Fibroblast of skin of back (primary cell): ENCODE measurements at places on chromosomes 6 and 20.

DNA sequence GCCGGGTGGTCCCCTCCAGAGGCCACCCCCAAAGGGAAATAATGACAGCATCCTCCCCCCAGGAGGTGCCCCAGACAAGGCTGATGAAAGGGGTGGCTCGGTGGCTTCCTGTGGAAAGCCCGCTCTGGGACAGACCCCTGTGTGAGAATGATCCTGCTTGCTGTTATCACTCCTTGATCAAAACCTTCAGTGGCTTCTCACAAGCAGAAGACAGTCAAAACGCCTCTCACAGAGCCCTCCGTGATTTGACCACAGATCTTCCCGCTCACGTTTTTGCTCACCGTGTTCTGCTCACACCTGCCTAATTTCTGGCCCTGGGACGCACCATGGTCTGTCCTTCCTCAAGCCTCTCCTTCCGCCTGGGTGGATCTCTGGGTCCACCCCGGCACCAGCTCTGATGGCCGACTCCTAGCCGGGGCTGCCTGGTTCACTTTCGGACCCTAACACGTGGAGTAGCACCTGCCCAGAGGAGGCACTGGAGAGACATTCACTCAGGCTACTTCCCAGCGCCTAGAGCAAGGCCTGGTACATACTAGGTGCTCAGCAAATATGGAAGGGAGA is 210.4 kb downstream of the ANKRD60 start:
- no peak for DNase-seq

DNA sequence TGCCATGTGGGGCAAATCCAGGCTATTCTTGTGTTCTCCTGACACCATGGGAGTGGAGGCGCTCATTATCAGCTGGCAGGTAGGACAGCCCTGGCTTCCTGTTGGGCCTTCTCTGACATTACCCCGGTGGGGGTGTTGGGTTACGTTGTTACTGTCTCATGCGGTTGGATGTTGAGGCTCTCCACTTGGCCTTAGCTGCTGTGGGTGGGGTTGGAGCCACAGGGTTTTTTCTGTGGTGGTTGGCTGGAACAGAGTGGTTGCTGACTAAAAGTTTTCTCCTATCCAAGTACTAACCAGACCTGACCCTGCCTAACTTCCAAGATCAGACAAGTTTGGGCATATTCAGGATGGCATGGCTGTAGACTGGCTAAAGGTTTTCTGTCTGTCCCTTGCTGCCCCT is 20.2 kb downstream of the RIPK1 start:
- DNase-seq, result peak; percentile 31

DNA sequence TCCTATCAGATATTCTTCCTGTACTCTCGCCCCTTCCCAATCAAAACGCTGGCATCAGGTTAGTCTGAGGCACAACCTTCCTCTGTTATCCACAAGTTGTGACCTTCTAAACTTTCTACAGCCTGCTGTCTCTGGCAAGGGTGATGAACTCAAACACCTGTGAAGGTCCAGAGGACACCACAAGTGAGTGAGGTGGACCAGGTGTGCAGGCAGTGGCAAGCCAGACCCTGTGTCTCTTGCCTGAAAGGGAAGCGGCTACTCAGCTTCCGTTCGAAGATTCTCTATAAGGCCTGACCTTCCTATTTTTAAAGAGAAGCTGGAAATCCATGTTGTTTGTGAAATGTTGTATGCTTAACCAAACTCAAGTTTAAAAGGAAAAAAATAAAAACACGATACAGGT is 36.8 kb downstream of the GCM1 start:
- no peak for DNase-seq

GRCh38 chr6:94323853-94324252 is 904.5 kb upstream of the EPHA7 start:
- no peak for DNase-seq

DNA sequence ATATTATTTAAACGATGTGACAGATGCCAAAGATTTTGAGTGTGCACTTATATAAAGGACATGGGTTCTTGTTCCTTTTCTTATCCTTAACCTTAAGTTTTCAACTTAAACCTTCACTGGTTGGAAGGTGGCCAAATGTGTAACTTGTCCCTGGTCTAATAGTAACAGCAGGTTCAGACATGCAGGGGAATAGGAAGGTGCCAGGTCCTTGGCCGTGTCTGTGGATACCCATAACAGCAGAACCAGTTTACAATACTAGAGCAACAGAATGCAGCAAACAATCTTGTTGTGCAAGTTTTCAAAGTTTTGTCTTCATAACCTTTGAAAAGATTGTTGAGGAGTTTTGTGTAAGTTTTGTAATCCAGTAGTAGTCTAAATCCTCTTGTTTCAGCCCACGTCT is 4.4 kb downstream of the MYB start:
- no peak for DNase-seq

GRCh38 chr20:34996243-34997028 is 40.8 kb downstream of the MYH7B start:
- DNase-seq, result no peak

DNA sequence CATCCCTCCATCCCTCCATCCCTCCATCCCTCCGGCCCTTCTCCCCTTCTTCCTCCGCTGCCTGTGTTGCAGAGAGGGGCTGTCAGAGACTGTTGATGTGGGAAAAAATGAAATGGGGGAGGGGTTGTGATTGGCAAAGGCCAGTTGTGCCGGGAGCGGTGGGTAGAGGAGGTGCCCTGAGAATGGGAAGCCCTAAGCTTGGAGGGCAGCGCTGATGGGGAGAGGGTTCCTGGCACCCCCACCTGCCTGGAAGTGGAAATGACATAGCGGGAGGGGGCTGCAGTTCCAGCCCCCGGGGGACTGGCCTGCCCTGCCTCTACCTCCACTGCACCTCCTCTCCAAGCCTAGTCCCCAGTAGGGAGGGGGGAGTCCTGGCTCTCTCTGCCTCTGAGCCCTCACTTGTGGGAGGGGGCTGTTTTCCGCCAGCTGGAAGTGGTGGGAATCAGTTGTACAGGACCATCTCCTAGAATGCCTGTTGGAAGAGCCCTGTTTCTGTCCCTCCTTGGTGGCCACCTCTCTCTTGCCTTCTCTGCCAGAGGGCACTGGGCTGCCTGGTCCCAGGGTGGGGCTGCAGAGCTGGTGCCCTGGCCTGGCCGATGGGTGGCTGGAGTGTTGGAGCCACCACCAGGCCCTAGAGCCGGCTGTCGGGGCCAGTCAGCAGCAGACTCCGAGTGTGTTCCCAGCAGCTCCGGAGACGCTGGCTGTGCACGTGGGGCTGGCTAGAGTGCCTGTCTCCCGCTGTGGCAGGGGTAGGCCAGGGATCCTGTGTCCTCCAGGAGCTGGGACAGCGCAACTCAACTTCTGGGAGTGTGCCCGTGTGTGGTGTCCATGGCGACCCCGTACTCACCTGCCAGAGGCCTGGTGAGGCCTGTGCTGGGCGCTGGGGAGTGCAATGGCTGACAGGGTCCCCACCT is 1.5 kb downstream of the DLGAP4 start:
- no peak for DNase-seq

DNA sequence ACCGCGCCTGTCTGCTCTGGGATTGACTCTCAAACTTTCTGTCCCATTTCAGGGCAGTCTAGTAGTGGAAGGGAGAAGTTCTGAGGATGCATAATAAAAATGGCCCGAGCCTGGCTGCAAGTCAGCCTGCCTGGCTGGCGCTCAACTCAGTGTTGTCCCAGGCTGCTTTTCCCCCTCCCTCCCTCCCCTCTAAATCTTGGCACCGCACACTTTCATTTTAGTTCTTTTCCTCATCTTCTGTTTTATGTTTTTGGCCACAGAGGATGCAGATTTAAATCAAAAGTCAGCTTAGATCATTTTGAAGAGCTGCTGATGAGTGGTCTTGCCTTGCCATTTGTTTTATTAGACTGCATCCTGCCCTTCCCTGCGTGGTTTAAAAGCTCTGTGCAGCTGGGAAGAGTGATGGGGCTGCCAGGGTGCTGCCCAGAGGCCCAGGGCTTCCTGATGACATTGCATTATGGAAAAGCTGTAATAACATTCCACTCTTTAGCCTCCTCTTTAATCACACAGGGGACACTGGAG is 6.5 kb upstream of the UQCC2 start:
- no peak for DNase-seq

DNA sequence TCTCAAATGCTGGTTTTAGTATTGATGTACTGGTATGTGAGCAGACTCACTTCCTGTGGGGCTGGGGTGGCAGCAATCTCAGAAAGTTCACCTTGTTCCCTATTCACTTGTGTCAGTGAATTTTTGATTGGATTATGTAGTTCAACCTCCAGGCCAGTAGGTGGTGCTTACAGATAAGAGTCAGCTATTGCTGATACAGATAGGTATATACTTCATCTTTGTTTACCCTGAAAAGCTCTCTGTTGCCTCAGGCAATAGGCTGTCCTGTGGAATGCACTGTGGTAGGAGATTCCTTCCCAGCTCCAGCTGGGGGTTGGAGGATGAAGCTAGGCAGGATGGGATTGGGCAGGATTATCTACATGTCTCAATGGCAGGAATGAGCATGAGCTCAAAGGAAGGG is 851.2 kb upstream of the EYS start:
- no peak for DNase-seq

DNA sequence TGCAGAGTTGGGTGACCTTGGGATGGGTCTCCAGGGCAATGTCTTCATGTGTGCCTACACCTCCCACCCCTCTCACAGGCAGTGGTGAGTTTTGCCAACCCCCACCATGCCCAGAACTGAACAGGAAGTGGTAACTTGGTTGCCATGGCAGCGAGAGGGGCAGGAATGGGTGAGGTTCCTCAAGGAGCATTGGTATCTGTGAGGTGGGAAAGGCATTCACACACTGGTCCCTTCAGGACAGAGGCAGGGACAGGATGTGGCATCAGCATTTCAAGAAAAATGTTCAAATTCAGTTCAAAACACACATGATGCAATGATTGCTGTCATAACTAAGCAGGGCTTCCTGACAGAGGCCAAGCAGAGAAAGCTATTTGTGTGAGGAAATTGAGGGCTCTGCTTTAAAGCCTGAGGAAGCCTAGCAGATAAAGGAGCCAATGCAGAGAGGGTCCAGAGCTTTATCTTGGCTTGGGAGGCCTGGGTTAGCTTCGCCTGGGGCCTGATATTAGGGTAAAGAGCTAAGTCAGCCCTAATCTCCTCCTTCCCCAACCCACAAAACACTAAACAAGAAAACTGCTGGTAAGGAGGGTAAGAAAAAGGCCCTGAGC is 551 bp downstream of the TREML2 start:
- peak; percentile 48 for DNase-seq

DNA sequence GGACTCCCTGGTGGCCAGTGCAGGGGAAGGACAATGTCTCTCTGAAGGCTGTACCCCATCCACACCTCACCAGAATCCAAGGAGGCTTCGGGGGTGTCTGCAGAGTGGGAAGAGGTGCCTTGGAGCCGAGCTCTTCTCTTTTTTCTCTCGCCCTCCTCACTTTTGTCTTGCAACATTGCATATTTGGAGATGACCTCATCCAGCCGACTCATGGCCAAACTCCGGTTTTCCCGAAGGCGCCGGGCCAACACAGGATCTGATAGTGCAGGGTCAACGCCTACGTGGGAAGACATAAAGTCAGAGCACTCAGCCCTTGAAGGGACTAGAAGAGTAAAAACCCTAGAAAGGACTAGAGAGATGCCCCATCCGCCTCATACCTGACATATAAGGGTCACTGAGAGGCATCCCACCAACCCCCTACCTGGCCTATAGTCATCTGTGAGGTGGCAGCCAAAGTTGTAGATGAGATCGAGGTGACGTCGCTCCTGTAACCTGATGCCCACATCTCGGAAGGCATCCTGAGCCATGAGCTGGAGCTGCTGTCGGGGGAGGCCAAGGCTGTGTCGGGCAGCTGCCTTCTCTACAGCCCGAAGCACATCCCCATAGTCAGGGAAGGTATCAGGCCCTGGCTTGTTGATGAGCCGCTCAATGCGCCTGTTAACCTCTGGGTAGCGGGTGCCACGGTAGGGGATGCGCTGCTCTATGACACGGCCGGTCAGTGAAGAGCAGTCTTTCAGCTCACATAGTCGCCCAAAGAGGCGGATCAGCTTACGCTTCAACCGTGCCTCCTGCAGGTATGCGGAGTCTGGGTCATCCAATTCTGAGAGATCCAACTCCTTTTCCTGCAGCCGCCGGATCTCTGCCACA is 3.0 kb upstream of the ZBTB22 start:
- peak; percentile 82 for DNase-seq

- DNase-seq, result no peak
These were observed 46.1 kb upstream of the ZNF831 start for GRCh38 chr20:59117526-59117925.

- DNase-seq, result peak; percentile 3
These were observed 602.5 kb downstream of the PHF3 start for GRCh38 chr6:64238071-64238470.

DNA sequence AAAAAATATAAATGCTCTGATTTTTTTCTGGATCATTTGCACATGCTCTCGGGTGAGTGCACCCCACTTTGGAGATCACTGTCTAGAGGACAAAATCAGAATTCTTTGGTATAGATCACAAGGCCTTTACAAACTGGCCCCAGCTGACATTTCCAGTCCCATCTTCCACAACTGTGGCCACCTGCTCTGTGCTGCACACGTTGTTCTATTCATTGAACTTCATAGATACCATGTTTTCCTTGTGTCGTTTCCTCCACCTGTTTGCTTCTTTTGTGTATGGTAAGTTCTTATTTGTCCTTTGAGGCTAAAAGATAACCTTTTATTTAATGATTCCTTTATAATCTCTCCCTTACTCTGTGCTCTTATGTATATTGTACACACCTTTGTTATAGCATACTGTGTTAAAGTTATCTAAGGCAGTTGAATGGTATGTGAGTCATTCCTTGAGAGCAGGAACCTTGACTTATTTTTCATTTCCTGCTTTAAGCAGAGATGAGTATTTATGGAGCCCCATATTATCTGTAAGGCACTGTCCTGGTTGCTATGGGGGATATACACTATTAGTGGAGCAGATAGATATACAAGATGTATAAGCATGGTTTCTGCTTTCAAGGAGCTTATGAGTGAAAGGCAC is 12.0 kb upstream of the SLC17A5 start:
- no peak for DNase-seq

- DNase-seq, result peak; percentile 98
These were observed 83.4 kb upstream of the NEDD9 start for GRCh38 chr6:11315743-11316437.

- no peak for DNase-seq
These were observed 45.1 kb downstream of the FRK start for GRCh38 chr6:116015561-116015960.

DNA sequence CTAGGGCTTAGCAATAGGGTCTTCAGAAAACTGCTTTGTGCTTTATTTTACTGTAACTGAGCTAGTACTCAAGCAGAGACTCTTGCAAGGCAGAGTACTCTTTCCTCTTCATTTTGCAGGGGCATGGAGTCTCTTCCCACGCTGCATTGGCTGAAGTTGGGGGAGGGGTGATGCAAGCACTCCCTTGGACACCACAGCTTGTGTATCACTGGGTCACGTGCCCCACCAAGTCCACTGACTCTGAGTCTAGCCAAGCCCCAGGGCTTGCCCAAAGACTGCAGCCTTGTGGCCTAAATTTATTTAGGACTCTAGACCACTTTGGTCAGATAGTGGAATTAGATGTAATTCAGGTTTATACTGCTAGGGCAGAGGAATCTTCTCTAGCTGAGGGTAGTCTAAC is 1075.0 kb upstream of the ADGRB3 start:
- no peak for DNase-seq

DNA sequence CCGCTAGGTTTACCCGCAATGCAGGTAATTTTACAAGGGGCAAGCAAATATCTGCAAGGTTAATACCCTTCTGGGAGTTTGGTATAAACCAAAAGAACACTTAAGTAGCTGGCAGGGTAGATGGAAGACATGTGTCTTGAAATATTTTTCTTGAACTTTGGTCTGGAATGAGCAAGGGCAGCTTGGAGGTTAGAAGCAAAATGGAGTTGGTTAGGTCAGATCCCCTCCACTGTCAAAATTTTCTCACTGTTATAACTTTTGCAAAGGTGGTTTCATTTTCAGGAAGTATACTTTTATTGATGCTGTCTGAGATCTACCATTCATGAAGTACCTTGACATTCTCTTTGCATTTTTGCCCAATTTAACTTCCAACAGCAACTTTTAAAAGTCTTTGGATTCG is 13.3 kb upstream of the KIAA1586 start:
- DNase-seq, result no peak
